SJCRH30 (cell line): ENCODE measurements at places on chromosomes 11 and 22. TPM values are rescaled to one million over a fixed set of nuclear protein-coding genes. Genes with fewer than 3 reads are reported as not detected.
A peak's percentile ranks its signal among the peaks of the same experiment; 100 is the strongest.

Gene OR8J3
- not detected in 2 replicates for total RNA-seq

Gene NAALAD2
- total RNA-seq, result 0.06 TPM in 1 of 2 replicates, not detected in the other

Gene APOBEC3C
- 2.3 and 2.6 TPM in 2 replicates for total RNA-seq

Gene CACNA1I
- 0.02 TPM in 1 of 2 replicates, not detected in the other for total RNA-seq

Gene OR56A5
- total RNA-seq, result not detected in 2 replicates

Gene TIMM10
- total RNA-seq, result 93.2 and 147 TPM in 2 replicates

Gene OR10D3
- total RNA-seq, result not detected in 2 replicates

Gene RAG2
- 0.08 and 0.10 TPM in 2 replicates for total RNA-seq

Gene OR52H1
- total RNA-seq, result not detected in 2 replicates

DNA sequence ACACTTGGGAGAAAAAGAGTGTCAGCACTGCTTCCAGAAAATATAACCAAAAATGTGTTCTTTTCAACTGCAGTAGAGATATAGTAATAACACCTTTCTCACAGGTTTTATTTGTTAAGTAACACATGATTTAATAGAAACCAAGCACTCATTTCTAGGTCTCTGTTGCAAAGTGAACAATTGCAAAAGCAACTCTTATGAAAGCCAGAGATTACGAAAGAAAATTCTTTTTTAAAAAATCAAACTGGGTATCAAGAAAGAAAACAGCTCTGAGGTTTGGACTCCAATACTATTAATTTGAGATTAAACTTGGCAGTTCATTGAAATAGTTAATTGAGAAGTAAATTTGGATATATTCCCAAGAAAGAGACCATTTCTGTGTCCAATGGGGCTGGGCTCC, 9.8 kb upstream of the XKR3 start:
- no peaks in the 10 kb centered on the region for H3K36me3 ChIP-seq
- H3K27me3 ChIP-seq, result peaks cover 9% of the 10 kb centered on the region; the same call in 1 of the 2 replicates

- H3K36me3 ChIP-seq, result no peaks in the 10 kb centered on the region
- H3K4me3 ChIP-seq, result no peak overlapping the region
- H3K27ac ChIP-seq, result no peak overlapping the region
- H3K27me3 ChIP-seq, result no peaks in the 10 kb centered on the region
- DNase-seq, result no peak
- H3K4me1 ChIP-seq, result peaks cover 5% of the 10 kb centered on the region; the same call in 1 of the 2 replicates
Measured at GRCh38 chr11:128785141-128785540, 82.0 kb downstream of the KCNJ1 start.

DNA sequence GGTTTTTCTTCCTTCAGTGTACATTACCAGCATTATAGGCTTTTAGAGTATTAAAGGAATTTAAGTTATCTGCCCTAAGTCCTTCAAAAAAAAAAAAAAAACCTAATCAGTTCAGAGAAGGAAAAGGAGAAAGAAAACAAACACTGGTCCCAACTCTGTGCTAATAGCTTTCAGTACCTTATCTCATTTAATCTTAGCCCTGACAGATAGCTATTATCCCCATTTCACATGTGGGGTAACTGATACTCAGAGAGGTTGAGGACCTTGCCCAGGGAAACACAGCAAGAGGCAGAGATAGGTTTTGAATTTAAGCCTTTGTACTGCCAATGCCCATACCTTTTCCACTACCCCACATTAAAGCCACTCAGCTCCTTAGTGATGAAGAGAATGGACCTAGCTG, 43.4 kb downstream of the FAT3 start:
- peaks cover 20% of the 10 kb centered on the region for H3K4me1 ChIP-seq
- H3K4me3 ChIP-seq, result no peak overlapping the region
- no peaks in the 10 kb centered on the region for H3K27me3 ChIP-seq
- no peak for DNase-seq
- H3K27ac ChIP-seq, result no peak overlapping the region

GRCh38 chr22:49286181-49286760, 541.4 kb downstream of the BRD1 start:
- no peak overlapping the region for H3K4me3 ChIP-seq
- no peaks in the 10 kb centered on the region for H3K4me1 ChIP-seq
- no peak for DNase-seq
- no peaks in the 10 kb centered on the region for H3K36me3 ChIP-seq
- no peak overlapping the region for H3K27ac ChIP-seq

DNA sequence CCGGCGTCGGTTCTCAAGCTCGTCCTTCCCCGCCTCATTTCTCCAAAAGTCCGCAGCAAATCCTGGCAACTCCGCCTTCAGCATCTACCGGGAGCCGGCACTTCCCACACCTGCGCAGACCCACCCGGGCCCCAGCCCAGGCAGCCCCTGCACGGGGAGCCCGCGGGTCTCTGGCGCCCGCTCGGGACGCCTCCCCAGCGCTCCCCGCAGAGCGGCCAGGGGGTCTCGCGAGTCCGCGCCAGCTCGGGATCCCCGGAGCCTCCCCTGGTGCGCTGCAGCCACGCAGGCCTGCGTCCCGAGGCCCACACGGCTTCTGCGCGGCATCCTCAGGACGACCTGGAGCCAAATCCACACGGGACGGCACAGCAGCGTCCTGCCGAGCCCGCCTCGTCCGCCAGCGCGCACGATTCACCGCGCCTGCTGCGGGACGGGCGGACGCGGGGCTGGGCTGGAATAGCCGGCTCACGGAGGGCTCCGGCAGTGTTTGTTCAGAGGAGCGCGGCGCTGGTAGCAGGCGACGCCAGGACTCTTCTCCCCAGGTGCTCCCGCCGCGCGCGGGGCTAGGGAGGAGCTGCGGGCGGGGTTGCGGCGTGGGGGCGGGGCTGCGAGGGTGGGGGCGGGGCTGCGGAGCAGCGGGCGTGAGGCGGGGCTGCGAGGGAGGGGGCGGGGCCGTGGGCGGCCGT, 816 bp upstream of the PHRF1 start:
- peak overlapping the region; percentile 70 for H3K4me3 ChIP-seq
- peaks cover 12% of the 10 kb centered on the region for H3K4me1 ChIP-seq
- H3K36me3 ChIP-seq, result peaks cover 4% of the 10 kb centered on the region
- H3K27me3 ChIP-seq, result peaks cover 11% of the 10 kb centered on the region
- H3K27ac ChIP-seq, result no peak overlapping the region
- no peak for DNase-seq

DNA sequence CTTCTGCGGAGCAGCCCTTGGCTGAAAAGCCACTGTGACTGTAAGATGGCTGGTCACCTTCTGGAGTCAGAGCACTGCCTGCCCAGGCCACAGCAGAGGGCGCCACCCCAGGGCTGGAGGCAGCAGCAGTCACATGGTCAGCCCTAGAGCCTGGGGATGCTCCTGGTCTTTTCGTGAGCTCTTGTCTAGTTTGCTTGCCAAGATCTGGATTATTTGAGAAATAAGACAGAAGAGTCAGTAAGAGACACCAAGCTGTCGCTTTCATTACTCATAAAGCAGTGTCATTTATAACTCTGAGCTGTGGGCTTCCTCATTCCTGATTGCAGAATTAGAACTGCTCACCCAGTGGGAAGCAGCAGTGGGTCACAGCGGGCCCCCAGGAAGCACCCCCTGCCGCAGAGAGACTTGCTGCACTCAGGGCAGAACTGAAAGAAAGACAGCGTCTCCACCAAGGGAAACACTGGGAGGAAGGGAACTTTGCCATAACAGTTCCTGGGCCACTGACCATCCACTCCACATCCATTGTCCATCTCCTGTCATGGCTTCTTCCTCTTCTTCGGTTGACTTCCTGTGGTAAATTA, 56.7 kb downstream of the PPP6R2 start:
- H3K27ac ChIP-seq, result no peak overlapping the region
- peaks cover 31% of the 10 kb centered on the region for H3K36me3 ChIP-seq
- H3K4me3 ChIP-seq, result no peak overlapping the region
- H3K27me3 ChIP-seq, result no peaks in the 10 kb centered on the region
- DNase-seq, result peak; percentile 38

- H3K4me1 ChIP-seq, result no peaks in the 10 kb centered on the region
- H3K4me3 ChIP-seq, result no peak within 1 kb of the TSS
Measured at GRCh38 chr11:122115524-122116379, at the start of gene BLID. TSS of gene BLID (minus strand) at chr11:122116215. CDS start at chr11:122115922, 293 bp downstream.

GRCh38 chr11:73095613-73096012, 46.5 kb downstream of the FCHSD2 start:
- H3K4me3 ChIP-seq, result no peak overlapping the region
- no peaks in the 10 kb centered on the region for H3K27me3 ChIP-seq
- H3K27ac ChIP-seq, result no peak overlapping the region
- no peaks in the 10 kb centered on the region for H3K36me3 ChIP-seq

DNA sequence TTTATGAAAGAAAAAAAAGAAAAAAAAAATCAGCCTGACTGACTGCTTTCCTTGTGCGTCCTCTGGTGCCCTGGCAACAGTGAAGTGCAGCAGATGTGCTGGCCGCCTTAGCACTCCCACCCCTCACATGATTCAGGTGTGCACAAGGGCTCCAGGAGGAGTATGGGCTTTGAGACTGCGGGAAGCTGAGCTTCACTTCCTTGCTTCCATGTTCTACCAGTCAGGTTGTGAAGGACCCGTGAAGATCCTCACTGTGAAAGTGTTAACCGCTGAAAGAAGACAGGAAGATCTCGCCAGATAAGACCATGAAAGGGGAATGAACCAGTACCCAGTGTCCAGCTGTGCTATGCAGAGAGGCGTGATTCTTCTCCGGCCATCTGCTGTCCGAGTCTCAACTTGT, 48.2 kb downstream of the HIRA start:
- DNase-seq, result no peak
- H3K4me1 ChIP-seq, result no peaks in the 10 kb centered on the region
- no peak overlapping the region for H3K27ac ChIP-seq
- no peak overlapping the region for H3K4me3 ChIP-seq
- peaks cover 44% of the 10 kb centered on the region for H3K36me3 ChIP-seq
- no peaks in the 10 kb centered on the region for H3K27me3 ChIP-seq

DNA sequence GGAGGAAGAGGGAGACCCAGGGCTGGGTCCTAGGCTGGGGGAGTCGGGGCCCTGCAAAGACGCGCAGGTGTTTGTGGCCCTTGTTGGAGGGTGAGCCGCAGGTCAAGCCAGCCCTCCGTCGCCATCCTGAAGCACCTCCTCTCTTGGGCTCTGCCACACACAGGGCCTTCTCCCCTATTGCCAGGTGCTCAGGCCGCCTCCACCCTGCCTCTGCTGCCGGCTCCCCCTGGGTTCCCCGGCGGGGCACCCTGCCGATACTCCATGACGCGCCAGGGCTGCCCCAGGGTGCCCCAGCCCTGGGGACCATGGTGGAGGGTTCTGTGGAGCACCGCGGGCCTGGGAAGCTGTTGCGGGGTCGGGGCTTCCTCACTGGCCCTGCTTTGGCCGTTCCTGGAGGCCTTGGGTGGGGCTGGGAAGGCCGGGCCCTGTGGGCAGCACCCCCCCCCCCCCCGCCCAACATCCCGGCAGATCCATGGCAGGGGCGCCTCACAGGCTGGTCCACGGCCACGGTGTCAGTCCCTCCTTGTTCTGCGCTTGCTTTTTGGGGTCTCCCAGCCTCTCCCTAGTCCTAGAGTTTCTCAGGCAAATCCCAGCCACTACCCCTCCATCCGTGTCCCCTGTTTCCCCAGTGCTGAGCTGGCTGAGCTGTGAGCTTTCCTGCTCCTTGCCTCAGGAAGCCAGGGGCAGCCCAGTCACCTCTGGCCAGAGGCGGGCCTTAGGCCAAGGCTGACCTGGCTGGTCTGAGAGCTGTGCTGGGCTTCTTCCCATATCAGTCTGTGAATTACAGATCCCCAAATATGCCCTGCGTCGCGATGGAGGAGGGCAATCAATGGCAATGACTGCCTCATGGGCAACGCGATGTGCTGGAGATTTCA, 2.3 kb upstream of the ADORA2A start:
- no peak overlapping the region for H3K4me3 ChIP-seq
- H3K36me3 ChIP-seq, result no peaks in the 10 kb centered on the region
- DNase-seq, result no peak
- H3K4me1 ChIP-seq, result peaks cover 15% of the 10 kb centered on the region; the same call in 1 of the 2 replicates

- DNase-seq, result no peak
- no peak overlapping the region for H3K27ac ChIP-seq
- H3K4me3 ChIP-seq, result peak overlapping the region; percentile 62
- no peaks in the 10 kb centered on the region for H3K27me3 ChIP-seq
Measured at GRCh38 chr11:67504005-67504949, 886 bp downstream of the PITPNM1 start.

GRCh38 chr11:3799873-3800272, 2.5 kb upstream of the NUP98 start:
- H3K4me3 ChIP-seq, result no peak overlapping the region
- no peaks in the 10 kb centered on the region for H3K4me1 ChIP-seq
- no peaks in the 10 kb centered on the region for H3K27me3 ChIP-seq
- peaks cover 9% of the 10 kb centered on the region for H3K36me3 ChIP-seq

DNA sequence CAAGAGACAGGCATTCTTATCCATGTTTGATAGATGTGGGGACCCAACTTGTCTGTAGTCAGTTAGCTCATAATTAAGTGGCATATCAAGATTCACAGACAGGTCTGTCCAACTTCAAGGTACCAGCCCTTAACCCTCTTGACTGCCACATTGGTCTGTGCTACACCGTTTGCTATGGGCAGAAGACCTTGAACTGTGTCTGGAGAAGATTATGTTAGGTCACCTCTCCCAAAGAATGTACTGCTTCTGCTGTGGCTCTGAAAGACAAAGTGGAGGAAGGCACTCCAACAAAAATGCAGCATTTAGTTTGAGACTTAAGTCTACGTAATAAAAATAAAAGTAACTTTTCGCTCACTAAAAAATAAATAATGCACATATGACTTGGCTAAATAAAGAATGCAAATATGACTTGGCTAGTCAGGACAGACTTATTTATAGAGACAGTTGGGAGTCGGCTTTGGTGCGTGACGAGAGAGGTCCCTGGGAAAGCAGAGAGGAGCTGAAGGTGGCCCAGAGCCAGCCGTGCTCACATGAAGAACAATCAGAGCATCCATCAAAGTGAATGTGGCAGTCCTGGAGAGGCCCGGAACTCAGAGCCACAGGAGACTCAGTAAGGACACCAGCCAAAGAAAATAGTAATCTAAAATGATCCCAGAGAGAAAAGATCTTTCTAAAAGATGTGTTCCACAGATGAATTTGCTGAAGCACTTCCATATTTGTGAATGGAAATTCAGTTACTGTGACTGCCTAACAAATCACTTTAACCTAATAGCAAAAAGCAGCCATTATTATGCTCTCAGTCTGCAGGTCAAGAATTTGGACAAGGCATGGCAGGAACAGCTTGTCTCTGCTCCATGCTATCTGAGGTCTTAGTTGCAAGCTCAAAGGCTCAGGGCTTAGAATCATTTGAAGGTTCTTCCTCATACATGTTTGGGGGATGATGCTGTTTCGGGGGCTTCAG, 35.0 kb downstream of the CWC15 start:
- no peak for DNase-seq
- no peaks in the 10 kb centered on the region for H3K27me3 ChIP-seq
- no peak overlapping the region for H3K27ac ChIP-seq
- no peaks in the 10 kb centered on the region for H3K4me1 ChIP-seq
- no peaks in the 10 kb centered on the region for H3K36me3 ChIP-seq

- DNase-seq, result no peak
- no peaks in the 10 kb centered on the region for H3K27me3 ChIP-seq
- H3K27ac ChIP-seq, result no peak overlapping the region
- H3K36me3 ChIP-seq, result no peaks in the 10 kb centered on the region
- H3K4me3 ChIP-seq, result no peak overlapping the region
Measured at GRCh38 chr11:94650756-94651155, 83.6 kb downstream of the PIWIL4 start.
